Brain pericyte (primary cell): ENCODE measurements at places on chromosomes 13 and 19.

- no peak for DNase-seq
Measured at GRCh38 chr13:77409412-77409811, 82.5 kb upstream of the MYCBP2 start.

DNA sequence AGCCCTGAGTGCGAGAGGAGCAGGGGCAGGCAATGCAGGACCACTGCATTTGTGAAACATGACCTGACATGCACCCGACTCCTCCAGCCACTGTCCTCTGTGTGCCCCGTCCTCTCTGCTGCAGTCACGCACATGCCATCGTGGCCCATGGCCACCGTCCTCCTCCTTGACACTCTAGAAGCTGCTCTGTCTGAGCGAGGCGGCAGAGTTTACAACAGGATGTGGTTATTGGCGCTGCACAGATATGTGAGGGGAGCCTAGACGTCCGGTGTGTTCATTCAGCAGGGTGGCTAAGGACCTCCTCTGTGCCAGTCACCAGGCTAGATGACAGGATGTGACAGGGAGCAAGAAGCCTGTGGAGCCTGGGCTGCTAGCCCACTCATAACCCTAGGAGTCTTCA lies 277.8 kb downstream of the FOXO1 start:
- no peak for DNase-seq

- DNase-seq = no peak
Measured at GRCh38 chr13:52421216-52421615, 15.2 kb upstream of the THSD1 start.

DNA sequence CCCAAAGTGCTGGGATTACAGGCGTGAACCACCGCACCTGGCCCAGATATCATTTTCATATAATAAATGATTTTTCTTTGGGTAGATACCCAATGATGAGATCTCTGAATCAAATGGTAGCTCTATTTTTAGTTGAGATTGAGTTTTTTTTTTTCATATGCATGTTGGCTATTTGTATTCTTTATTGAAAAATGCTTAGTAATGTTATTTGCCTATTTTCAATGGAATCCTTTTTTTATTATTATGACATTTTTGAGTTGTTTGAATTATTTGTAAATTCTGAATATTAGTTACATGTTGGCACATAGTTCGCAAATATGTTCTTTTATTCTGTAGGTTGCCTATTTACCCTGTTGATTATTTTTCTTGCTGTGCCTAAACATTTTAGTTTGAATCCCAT lies 55.8 kb downstream of the ZNF254 start:
- no peak for DNase-seq

DNA sequence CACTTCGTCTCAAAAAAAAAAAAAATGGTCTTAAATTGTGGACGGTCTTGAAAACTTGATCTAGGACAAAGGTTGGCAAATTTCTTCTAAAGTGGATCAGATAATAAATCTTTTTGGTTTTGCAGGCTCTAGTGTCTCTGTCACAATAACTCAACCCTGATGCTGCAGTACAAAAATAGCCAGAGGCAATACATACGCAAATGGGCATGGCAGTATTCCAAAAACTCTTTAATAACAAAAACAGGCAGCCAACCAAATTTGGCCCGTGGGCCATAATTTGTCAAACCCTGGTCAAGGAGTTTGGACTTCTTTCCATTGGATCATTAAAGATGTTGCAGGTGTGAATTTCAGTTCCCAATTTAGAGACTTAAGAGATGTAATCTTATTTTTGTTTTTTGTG lies 93.5 kb upstream of the MRI1 start:
- no peak for DNase-seq

DNA sequence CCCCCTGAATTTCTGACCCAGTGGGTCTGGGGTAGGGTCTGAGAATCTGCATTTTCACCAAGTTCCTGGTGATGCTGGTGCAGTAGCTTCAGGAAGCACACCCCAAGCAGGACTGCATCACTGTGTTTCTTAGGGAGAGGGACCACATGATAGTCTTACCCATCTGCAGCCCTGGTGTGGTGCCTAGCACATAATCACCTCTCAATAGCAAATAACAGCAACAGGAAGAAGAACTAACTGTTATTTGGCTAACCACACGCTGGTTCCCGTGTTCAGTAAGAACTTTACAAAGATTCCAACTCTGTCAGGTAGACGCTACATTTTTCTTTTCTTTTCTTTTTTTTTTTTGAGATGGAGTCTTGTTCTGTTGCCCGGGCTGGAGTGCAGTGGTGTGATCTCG lies 41.9 kb upstream of the SPATA13 start:
- DNase-seq = no peak

GRCh38 chr13:90713441-90714133 lies 633.9 kb upstream of the MIR17HG start:
- no peak for DNase-seq

GRCh38 chr19:49862391-49863253 lies 4.8 kb downstream of the PNKP start:
- no peak for DNase-seq

GRCh38 chr19:10915130-10916091 lies 13.0 kb downstream of the YIPF2 start:
- no peak for DNase-seq

DNA sequence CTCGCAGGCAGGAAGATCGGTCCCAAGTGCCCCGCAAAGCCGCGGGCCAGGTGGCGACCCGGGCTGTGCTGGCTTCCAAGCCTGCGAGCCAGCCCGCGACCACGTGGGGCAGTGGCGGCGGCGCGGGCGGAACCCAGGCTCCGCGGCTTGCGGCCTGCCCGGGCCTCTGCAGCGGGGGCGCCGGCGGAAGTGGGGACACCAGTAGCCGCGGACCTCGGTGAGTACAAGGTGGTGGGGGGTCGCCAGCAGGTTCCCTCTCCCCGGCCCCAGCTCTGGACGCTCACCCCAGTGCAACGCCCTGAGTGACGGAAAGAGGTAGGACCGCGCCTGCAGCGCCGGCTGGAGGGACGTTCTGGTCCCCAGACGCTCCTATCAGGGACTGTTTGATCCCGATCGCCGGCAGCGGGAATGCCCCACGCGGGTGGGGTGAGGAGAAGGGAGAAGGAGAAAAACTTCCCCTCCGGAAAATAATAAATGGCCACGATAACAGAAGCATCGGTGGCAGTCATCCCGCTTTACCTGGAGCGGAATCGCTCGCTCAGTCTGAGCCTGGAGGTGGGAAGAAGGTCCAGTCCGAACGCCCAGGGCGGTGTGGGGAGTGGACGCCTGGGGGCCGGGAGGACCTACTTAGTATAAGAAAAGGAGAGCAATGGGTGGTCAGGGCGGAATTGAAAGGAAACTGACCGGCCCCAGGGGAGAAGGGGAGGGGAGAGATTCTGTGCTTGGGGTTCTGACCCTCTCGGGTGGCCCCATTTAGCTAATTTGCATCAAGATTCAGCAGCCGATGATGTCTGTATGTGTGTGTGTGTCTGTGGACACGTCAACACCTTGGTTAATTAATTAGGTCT lies at the start of gene GEMIN7:
Gene GEMIN7 (plus strand): TSS at position 198 of the 848 bp plus-strand sequence. CDS start 10,855 bp downstream, outside the sequence.
- no peak for DNase-seq

DNA sequence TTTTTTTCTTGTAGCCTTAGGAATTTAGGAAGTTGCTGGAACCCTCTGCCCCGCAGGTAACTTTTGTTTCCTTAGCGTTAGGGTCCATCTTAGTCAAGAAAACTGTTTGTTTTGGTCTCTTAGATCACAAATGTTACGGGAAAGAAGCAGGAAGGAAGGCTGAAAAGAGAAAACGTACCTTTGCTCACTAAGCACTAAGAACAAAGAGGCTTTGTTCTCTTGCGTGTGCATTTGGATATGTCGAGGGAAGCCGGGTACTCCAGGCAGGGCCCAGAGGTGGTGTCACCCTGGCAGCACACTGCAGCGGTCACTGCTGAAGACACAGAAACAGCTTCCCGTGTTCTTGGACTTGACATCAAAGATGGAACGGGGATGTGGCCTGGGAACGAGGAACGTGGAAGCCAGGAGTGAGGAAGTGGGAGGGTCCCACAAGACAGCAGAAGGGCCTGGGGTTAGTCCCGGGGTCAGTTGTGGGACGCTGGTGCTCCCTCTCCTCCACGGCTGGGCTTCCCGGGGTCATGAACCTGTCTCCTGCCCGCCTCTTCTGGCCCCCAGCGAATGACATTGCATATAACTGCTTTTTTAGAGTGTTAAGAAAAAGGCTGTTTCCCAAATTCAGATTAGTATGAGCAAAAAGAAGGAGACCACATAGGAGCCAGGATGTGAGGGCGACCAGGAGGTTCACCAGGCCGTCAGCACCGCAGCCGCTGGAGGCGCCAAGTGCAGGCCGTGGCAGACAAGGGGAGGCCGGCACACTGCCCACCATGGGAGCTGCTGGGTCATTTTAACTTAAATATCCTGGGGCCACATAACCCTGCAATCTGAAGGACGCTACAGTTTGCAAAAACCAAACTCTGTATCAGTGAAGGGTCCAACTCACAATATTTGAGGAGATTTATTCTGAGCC lies 31.6 kb downstream of the ATP11A start:
- no peak for DNase-seq

DNA sequence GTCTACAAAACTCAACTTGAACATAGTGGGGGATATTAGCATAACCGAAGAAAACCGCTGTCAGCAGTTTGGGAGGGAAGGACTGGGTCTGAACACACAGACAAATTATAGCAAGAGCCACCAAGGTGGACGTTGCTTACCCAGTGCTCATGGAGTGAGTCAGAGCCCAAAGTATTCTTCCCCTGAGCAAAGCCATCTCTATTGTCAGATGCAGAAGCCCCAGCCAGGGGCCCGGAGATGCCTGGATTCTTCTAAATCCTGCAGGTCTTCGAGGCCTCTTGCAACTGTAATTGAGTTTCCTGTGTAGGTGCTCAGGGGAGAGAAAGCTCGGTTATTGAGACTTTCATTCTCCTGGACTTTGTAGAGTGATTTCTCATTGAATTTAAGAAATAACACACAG lies 384.5 kb downstream of the IRS2 start:
- no peak for DNase-seq

DNA sequence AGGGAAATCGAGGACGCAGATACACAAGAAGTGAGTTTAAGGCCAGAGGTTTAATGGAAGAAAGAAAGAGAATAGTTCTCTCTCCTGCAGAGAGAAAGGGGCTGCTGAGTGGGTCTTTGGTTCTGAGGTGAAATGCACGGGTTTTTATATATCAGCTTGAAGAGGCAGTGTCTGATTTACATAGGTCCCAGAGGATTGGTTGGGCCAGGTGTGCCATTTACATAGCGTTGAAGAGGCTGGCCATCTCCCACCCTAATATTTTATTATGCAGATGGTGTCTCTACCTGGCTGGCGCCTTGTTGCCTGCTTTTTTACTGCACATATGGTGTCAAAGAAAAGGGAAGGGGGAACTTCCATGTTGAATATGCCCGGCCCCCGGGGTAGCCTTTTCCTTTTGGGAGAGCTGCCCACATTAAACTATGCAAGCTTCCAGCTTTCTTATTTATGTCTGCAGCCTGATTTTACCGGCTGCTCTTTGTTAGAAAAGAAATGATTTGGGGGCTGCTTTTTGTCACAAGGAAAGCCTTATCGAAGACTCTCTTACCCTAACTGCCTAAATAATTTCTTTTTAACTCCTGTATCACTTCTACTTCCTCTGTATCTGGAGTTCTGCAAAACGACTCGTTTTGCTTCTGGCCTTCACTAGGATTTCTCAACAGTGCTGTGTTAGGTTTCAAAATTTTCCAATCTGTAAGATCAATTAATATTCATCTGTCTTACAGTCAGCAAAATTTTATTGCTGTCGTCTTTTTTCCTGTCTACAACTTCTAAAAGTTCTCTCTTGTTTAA lies 268.5 kb downstream of the B3GLCT start:
- no peak for DNase-seq

GRCh38 chr19:54298357-54299125 lies 14.4 kb downstream of the LILRA5 start:
- DNase-seq = no peak

DNA sequence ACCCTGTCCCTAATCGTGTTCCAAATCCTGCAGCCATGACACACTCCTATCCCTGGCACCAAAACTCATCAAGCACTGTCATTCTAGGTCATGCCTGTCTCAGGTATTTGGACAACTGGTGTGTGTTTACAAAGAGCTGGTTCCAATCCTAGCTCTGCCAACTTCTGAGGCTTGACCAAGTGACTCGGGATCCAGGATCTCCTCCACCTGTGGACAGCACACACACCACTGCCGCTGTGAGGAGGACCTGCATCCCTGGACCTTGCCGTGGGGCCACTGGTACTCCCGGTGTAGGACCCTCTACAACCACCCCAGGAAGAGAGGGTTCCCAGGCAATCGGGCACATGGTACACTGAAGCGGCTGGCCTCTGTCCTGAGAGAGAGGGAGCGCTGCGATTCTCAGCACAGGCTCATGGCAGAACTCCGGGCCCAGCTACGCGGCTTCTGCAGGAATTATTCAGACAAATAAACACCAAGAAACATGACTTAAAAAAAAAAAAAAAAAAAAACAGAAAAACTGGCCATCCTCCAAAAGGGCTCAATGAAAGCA lies 20.4 kb downstream of the MLLT1 start:
- no peak for DNase-seq

GRCh38 chr13:73303851-73304250 lies 245.0 kb downstream of the KLF5 start:
- no peak for DNase-seq

GRCh38 chr19:10431943-10432735 lies 11.8 kb downstream of the PDE4A start:
- no peak for DNase-seq

- DNase-seq = no peak
Measured at GRCh38 chr19:49362929-49363267, 682 bp upstream of the TEAD2 start.

DNA sequence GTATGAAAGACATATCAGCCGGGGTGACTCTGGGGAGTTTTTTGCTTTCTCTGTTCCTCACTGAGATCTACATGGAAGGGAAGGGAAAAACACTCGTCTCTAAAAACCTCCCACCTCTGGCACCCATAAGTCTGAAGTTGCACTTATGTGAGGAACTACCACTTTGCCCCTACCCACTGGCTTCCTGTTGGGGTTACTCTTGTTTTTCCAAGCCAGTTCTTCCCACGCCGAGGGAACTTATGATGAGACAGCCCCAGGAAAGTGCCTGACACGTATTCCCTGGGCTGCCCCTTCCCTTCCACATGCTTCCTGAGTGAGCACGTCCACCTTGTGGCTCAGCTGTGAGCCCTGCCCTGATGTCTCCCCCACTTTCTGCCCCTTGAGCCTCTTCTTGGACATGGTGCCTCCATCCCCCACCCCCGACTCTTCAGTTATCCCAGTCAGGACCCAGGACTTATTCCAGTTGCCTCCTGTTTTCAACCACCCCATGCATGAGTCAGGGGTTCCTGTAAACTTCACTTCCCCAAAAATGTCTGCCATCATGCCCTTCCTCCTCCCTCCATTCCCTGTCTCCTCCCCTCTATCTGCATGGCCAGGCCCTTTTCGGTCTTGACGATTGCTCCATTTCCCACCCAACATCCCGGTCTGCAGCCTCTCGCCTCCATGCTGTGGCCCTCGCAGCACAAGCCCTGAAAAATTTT lies 5.1 kb upstream of the SIGLEC7 start:
- DNase-seq = no peak
